Stimulated activated CD4-positive, alpha-beta T cell treated with anti-CD3 and anti-CD28 coated beads, Interleukin-1b, Interleukin-23, amount 100 ng/mL, for 1 hour (primary cell): ENCODE measurements at places on chromosomes 13 and 19.

DNA sequence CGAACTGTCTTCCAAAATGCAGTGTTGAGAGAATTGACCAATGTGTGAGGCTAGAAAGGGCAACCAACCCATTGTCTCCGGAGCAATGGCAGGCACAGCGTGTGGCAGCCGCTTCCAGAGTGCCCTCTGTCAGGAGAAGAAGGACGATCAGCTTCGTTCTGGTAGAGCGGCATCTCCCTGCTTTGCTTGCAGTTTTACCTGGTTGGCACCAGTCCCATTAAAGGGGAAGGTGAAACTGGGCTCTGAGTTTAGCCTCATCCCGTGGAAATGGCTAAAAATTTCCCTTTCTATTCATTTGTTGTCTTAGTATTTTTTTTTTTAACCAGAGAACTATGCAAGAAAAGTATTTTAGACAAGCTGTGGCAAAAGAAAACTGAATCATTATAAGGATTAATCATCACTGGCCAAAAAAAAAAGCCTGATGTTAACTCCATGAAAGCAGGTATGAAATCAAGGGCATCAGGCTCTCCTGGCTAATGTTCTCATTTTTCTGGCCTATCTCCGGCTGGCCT is 81.5 kb upstream of the SLC7A1 start:
- DNase-seq: no peak

DNA sequence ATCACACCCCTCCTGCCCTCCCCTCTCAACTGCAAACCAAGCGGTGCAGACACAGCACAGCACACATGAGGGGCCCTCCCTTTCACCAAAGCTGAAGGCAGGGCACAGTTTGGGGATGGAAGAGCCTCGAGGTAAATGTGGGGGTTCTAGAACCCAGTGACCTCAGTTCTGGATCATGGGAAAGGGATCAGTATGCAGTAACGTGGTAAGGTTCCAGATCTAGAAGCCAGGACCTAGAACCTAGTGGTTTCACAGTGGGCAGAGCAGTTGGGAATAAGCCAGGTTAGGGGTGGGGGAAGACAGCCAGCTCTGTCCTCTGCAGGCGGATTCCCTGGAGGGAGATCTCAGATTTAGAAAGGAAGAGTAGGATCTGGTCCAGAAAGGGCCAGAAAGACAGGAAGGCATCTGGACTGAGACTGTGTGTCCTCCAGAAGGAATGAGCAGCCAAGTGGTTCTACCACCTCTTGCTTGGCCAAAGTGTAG is 3.1 kb downstream of the FTL start:
- no peak for DNase-seq

DNA sequence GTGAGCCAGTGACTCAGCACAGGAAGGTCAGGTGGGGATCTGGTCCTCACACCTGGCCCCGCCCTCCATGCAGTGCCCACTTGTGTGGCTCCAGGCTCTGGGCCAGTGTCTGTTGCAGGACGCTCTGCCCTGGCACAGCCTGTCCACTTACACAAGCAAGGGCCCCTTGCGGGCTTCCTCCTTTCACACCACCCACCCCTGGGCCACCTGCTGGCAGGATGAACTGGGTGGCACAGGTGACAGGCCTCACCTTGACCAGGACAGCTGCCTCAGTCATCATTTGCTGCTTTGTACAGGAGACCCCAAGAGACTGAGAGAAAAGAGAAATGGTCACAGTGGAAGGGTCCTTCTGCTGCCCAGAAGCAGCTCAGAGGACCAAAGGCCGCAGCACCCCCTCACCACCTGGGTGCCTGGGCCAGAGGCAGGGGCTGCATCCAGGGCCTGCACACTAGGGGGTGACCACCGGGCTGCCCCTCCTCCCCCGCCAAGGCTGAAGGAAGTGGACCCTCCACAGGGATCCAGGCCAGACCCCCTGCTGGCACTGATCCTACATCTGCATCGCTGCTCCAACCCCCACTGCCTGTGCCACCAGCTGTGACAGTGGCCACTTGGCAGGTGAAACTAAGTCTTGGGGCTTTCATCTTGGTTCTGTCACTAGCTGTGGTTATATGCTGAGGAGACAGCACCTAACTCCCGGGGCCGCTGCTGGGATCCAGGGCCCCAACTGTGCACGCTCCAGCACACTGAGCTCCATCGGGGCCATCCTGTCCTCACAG is 110.3 kb downstream of the TUBA3C start:
- no peak for DNase-seq

DNA sequence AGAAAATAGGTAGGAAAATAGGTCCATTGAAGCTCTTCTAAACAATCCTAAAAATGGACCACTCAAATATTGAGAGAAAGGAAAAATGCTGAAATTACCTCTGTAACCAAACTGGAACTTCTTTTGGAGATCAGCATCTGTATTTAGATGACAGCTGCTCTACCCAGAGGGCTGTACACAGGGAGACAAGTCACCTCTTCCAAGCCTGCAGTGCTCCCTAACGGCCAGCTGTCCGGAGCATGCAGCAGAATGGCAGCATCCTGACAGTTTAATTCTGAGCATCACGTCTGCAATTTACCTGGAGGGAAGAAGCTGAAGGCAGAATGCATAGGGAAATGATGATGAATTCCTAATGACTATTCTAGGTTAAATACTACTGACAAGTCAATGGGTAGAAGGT is 62.8 kb upstream of the DIAPH3 start:
- no peak for DNase-seq

DNA sequence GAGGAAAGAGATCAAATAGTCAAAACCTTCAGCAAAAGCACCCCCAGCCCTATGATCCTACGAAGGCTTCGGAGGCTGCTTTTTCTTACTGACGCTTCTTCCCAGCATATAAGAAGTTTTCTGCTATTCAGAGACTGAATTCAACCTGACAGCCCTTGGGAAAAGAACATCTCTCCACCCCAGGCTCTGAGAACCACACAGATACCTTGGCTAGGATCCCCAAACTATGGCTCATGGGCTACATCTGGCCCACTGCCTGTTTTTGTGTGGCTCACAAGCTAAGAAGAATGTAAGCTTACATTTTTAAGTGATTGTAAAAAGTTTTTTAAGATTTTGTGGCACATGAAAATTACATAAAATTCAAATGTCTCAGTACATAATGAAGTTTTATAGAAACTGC is 3.0 kb downstream of the SLC15A1 start:
- no peak for DNase-seq

- DNase-seq: no peak
Observed at GRCh38 chr13:111203736-111204389, 88.8 kb downstream of the ARHGEF7 start.

DNA sequence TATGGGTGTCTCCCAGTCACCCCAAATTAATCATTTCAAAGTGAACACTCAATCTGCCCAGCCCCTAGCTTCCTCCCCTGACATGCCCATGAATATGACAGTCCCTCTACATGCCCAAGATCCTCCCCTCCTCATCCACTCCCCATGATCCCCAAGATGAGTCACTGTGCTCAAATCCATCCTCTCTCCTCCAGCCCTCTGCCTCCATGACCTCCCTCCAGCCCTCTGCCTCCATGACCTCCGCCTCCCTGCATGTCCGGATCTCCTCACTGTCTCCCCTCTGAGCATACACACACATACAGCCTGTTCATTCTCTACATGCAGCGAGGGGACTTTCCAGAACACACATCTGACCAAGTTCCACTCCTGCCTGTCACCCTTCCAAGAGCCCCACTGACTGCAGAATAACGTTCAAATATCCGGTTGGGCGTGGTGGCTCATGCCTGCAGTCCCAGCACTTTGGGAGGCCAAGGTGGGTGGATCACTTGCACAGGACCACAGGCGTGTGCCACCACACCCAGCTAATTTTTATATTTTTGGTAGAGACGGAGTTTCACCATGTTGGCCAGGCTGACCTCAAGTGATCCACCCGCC is 18.4 kb upstream of the FEM1A start:
- no peak for DNase-seq

- no peak for DNase-seq
Observed at GRCh38 chr13:22200440-22200839, 529.6 kb downstream of the FGF9 start.
